ENCODE measurements at places on chromosomes 6 and 20.

- DNase-seq: no peak
Observed at GRCh38 chr6:163057260-163057659, 329.5 kb downstream of the PACRG start.

GRCh38 chr6:37442416-37443215 lies 9.6 kb downstream of the CMTR1 start:
- DNase-seq: no peak

DNA sequence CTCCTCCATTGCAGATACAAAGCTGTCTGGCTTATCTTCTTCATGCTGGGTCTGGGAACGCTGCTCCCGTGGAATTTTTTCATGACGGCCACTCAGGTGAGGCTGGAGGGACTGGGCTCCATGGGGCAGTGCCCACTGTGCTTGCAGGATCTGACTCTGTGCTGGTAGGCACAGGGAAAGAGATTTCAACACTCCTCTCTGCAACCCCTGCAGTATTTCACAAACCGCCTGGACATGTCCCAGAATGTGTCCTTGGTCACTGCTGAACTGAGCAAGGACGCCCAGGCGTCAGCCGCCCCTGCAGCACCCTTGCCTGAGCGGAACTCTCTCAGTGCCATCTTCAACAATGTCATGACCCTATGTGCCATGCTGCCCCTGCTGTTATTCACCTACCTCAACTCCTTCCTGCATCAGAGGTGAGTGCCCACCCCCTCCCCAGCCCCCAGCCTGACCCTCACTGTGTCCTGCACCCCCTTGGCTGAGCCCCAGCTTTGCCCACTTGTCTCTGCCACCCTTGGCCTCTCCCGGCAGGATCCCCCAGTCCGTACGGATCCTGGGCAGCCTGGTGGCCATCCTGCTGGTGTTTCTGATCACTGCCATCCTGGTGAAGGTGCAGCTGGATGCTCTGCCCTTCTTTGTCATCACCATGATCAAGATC lies 6.1 kb downstream of the SLC29A1 start:
- no peak for DNase-seq

DNA sequence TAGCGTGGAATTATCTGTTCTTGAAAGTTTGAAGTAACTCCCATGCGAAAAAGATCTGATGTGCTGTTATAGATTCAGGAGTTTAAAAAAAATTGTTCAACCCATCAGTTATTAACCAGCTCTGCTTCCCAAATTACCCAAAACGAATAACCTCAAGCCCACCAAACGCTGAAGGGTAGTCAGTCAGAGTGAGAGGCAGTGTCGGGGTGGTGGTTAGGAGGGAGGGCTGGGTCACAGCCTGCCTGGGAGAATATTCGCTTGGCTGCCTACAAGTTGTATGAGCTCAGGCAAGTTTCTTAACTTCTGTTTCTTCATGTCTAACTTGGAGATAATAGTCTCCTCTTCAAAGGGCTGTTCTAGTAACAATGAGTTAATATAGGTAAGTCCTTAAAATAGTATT lies 114.6 kb downstream of the JPH2 start:
- DNase-seq: no peak

- DNase-seq: peak; percentile 79
Observed at GRCh38 chr6:75296811-75297779, 12.5 kb upstream of the TMEM30A start.

GRCh38 chr20:17909869-17910321 lies 58.7 kb downstream of the SNX5 start:
- DNase-seq: no peak

GRCh38 chr6:106257195-106257594 lies 68.4 kb downstream of the ATG5 start:
- peak; percentile 50 for DNase-seq

- DNase-seq: no peak
Observed at GRCh38 chr20:18048176-18048575, 9.5 kb downstream of the OVOL2 start.

GRCh38 chr6:75495011-75495410 lies 1.4 kb upstream of the FILIP1 start:
- DNase-seq: no peak

DNA sequence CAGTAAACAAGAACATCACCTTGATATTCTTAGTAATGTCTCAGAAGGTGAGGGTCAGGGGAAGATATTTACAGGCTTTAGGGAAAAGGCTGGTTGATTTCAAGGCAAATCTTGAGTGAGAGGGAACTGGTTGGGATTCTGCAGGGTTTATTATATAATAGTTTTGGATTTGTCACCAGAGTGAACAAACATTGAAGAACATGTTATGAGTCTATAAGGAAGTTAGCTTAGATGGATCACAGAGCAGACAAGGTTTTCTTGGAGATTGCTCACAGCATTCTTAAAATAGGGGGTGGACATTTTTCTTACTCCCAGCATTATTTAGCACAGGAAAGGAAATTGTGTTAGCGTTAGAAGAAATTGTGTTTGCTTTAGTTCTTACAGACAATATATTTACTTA lies 324.9 kb downstream of the LAMA2 start:
- DNase-seq: no peak

DNA sequence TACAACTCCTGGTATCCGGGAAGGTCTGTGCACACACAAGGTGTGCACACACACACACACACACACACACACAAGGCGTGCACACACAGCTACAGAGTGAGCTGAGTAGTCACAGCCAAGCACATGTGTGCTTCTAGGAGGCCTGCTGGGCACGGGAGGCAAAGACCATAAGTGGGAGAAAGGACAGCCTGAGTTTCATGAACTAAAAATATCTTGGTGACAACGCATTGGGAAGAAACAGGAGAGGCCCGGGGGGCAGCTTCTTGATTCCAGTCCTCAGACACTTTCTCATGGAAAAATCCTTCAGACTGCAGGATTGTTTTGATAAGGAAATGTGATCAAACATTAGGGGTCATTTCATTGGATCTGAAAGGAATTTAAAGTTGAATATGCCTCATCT lies 2.6 kb downstream of the TRAF3IP2 start:
- peak; percentile 77 for DNase-seq

DNA sequence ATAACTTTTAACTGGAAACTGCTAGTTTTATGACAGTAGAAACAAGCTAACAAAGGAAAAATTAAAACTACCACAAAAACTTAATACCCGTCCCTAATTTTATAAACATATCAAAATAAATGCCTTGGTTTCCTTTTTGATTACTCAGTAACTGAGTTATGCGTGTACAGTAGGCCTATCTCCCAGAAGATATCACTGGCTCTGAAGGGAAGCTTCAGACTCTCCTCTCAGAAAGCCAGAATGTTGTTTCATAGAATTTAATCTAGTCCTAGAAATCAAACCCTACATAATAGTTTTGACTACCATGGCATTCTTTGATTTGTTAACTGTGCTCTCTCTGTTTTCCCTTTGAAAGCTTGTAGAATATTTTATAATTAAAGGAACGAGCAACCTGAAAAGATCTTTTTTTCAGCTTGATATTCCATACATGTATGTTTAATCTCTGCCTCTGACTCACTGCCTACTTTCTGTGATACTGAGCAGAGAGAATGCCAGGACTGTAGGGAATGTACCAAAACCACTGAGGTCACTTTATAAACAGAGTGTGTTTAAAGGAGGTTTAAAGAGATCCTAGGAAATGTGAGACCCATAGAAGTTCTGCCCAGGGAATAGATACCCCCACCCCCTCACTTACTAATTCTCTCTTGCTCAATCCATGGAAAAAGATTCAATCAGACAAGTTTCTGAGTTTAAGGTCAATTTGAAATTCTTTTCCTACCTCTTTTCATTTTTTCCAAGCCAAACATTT lies 311.5 kb downstream of the HDGFL1 start:
- DNase-seq: peak; percentile 95

DNA sequence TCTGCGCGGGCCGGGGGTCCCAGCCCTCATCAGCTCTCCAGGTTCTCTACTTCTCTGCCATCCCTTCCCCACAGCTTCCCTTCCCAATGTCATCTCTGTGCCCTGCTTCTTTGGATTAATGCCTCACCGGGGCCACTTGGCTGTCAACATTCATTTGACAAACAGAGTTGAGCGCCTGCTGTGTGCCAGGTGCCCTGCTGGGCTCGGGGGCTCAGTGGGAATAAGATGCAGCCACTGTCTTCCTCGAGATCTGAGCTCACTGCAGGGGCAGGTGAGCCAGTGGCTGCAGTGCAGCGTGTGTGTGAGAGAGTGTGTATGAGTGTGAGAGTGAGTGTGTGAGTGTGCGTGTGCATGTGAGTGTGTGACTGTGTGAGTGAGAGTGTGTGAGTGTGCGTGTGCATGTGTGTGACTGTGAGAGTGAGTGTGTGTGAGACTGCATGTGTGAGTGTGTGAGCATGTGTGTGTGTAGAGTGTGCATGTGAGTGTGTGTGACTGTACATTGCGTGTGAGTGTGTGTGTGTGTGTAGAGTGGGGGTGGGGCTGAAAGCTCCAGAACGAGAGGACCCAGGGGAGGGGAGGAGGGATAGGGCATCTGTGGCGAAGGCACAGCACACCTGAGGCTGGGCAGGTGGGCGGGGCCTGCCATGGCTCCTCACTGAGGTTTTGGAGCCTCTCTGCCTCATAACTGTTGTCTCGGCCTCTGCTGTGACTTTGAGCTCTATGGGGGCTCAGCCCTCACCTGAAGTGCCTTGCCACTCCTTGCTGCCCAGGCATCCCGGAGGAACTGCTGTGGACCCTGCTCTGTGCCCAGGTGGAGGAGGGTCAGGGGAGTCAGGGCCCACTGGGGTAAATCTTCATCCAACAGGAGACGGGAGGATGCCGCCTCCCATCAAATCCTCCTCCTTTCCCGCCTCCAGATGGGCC lies 36.5 kb upstream of the PHACTR3 start:
- no peak for DNase-seq

GRCh38 chr6:121694801-121695251 lies 259.4 kb downstream of the GJA1 start:
- peak; percentile 70 for DNase-seq

GRCh38 chr6:43812850-43813578 lies 43.0 kb downstream of the VEGFA start:
- peak; percentile 47 for DNase-seq

DNA sequence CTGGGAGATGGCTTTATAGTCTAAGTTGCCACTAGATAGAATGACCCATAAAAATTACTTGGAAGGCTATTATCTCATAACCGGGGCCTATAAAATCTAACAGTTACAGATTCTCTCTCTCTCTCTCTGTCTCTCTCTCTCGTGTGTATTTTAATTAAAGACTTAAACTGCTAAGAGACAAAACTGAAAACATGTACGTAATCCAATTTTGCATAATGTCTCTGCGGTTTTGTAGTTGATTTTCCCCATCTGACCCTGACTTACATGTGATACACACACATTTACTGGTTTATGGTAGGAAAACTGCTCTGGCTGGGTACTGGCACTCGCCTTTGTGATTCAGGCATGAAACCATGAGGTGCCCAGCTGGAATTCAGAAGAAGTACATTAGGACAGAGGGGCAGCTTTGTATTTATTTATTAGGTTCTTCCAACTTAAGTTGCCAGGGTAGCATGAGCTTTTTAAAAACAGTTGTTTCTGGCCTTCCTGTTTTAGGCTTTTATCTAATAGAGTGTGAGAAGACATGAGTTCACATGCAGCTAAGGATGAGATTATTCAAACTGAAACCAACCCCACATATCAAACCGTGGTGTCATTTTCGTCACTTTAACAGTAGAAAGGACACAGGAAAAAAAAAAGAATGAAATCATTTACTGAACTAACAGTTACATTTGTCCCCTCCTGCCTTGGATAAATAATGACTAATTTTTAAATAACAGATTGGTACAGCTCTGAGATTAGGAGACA lies 182.5 kb downstream of the GMPR start:
- peak; percentile 74 for DNase-seq

- peak; percentile 73 for DNase-seq
Observed at GRCh38 chr20:17654649-17655285, 27.3 kb downstream of the RRBP1 start.

GRCh38 chr6:7151381-7151780 lies 43.6 kb downstream of the RREB1 start:
- no peak for DNase-seq

DNA sequence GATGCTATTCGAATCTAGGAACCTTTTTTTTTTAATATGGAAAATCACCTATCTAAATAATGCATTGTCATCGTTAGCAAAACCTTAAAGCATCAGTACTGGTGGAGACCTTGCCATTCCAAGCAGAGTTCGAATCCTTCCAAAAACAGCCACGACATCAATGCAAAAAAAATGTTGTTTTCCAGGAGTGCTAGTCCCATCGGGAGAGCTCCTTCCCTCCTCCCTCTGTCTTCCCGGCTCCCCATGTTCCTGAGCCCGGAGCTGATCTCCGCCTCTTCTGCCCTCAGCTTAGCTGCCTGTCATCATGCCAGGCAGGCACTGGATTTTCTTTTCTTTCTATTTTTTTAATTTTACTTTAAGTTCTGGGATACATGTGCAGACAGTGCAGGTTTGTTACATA lies 153.6 kb upstream of the QKI start:
- no peak for DNase-seq

DNA sequence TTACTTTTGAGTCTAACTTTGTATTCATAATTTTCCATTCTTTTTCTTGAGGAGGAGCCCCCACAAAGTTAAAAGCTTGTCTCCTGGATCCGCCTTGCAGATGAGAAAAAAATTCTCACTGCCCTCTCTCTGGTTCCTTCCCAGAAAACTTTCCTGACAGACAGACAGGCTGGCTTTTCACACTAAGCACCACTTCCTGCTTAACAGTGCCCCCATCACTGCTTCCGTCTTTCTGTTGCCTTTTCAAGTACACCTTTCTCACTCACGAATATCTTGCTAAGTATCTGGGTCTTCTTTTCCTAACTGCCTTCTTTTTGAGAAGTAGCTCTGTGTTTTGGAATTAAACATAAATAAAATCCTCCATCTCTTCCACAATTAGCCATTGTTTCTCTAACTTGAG lies 19.8 kb upstream of the LMBRD1 start:
- no peak for DNase-seq

- no peak for DNase-seq
Observed at GRCh38 chr20:58503668-58504067, 11.5 kb downstream of the APCDD1L start.

GRCh38 chr20:47861116-47861515 lies 75.8 kb upstream of the SULF2 start:
- DNase-seq: no peak

- peak; percentile 91 for DNase-seq
Observed at GRCh38 chr6:129889580-129889979, 28.5 kb upstream of the TMEM244 start.

GRCh38 chr6:21593412-21593926 lies at the start of gene SOX4:
SOX4 (plus strand) TSS chr6:21593751; CDS start chr6:21594535, 784 bp downstream.
- peak; percentile 98 for DNase-seq

DNA sequence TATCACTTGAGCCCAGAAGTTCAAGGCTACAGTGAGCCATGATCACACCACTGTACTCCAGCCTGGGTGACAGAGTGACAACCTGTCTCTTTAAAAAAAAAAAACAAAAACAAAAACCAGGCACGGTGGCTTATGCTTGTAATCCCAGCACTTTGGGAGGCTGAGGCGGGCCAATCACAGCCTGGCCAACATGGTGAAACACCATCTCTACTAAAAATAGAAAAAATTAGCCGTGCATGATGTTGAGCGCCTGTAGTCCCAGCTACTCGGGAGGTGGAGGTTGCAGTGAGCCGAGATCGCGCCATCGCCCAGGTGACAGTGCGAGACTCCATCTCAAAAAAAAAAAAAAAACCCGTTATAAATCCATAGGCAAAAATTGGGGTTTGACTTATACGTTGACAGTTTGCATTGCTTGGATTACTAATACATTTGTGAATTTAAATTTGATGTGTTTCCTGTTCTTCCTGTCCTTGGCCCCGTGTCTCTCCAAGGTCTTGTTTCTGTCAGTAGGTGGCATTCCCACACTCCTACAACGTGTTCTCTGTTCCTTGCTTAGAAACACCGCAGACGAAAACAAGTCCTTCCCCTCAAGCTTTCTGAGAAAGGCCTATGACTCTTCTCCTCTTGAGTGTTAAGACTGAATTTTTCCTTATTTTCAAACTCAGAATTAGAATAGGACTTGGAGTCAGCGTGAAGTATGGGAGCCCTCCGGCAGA lies 147.0 kb downstream of the DTNBP1 start:
- no peak for DNase-seq

GRCh38 chr6:14887986-14888574 lies 357.8 kb upstream of the JARID2 start:
- no peak for DNase-seq
